Large intestine (tissue), 12 donors: ENCODE measurements at places on chromosomes 12 and 14.

DNA sequence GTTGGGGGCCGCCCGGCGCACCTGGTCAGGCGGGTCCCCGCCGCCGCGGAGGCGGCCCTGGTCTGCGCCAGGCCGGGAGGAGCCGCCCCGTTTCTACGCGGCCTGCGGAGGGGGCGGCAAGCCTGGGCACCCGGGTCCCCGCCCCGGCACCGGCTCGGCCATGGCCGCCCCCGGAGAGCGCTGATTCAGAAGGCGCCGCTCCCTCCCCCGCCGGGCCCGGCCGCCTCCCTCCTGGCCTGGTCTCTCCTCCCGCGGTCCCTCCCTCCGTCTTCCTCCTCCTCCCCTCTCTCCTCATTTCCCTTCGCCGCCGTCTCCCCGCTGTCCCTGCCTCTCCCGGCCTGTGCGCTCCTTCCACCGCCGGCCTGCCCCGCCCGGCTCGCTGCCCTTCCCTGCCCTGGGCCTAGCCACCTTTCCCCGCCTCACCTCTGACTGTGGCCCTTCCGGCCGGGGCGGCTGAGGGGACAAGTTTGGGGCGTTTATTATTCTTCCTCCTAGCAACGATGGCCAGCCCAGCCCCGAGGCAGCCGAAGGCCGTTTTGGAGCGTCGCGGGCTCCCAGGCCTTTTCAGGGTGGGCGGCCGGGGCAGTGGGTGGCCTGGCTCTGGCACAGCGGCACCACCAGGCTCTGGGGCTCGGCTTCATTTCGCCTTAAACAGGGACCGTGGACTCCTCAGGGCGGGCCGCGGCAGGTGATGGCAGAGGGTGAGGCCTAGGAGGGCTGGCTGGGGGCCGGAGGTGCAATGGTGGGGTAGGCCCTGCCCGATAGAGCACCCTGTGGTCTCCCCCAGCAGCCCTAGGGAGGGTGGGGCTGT, 768 bp downstream of the CEP170B start:
- peak overlapping the region; percentile 84 for H3K27ac ChIP-seq
- DNase-seq = peak; percentile 38
- H3K4me3 ChIP-seq = peak overlapping the region; percentile 63
- H3K4me1 ChIP-seq = peaks cover 31% of the 10 kb centered on the region
- peaks cover 16% of the 10 kb centered on the region for H3K27me3 ChIP-seq

GRCh38 chr12:97643924-97644323, 181.3 kb downstream of the RMST start:
- H3K36me3 ChIP-seq = no peaks in the 10 kb centered on the region
- no peak for DNase-seq
- H3K4me3 ChIP-seq = no peak overlapping the region
- H3K27ac ChIP-seq = no peak overlapping the region
- no peaks in the 10 kb centered on the region for H3K4me1 ChIP-seq

DNA sequence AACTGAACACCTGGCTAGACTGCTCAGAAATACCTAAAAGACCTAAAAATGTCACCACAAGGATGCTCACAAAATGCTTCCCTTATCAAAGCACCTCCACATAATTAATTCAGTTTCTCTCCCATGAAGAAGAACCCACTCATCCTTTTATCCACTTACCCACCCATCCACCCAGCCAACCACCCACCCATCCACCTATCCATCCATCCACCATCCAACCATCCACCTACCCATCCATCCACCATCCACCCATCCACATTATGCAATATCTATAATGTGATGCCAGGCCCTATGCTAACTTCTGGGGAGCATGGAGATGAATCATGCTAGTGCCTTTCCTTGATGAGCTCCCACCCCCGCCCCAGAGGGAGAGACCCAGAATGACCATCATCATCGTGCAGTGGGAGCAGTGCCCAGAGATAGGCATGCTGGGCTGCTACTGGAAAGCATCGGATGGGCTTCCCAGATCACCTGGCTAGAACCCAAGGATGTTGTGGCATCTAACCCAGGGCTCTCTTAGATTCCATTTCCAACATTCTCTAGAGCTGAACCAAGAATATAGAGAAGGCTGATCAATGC, 166.6 kb downstream of the TTC7B start:
- peaks cover 4% of the 10 kb centered on the region for H3K4me1 ChIP-seq
- no peaks in the 10 kb centered on the region for H3K27me3 ChIP-seq
- H3K4me3 ChIP-seq = no peak overlapping the region
- DNase-seq = no peak
- no peak overlapping the region for H3K27ac ChIP-seq
- peaks cover 2% of the 10 kb centered on the region for H3K36me3 ChIP-seq

GRCh38 chr12:66915306-66915904, 236.5 kb upstream of the GRIP1 start:
- H3K4me3 ChIP-seq = no peak overlapping the region
- no peak overlapping the region for H3K27ac ChIP-seq
- H3K4me1 ChIP-seq = no peaks in the 10 kb centered on the region
- H3K36me3 ChIP-seq = no peaks in the 10 kb centered on the region

DNA sequence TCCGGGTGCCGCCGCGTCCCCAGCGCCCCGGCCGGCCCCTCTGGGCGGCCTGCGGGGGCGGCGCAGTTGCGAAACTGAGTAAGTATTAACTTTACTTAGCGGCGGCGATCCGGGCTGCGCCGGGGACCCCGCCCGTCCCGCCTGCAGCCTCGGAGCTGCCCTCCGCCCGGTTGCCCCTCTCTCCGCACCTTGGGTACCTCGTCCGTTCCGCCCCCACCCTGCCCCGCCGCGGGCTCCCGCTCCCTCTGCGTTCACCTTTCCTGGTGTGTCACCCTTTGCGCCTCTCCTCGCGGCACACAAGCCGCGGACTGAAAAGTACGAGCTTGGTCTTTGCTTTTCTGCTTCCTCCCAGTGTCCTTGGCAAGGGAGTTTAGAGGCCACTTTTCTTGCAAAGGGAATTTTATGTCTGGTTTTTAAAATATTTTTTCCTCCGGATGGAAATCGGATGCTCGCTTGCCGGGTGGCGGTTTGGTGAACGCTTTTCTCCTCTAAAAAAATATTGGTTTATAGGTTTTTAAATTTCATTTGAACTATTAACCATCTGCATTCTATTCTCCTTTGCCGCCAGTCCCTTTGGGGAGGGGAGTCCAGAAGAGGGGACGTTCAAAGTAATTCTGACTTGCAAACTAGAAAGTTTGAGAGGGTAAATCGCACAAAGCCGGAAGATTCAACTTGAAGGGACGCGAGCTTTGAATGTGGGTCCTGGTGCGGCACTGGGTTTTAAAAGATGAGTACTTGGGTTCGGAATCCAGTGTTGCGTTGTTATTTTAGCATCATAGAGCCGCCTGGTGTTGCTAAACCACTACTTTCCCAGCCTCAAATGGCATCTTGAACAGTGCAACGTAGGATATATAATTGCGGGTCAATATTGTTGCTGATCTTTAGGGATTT, 834 bp downstream of the RASSF8 start:
- H3K27ac ChIP-seq = peak overlapping the region; percentile 63
- no peaks in the 10 kb centered on the region for H3K36me3 ChIP-seq
- no peaks in the 10 kb centered on the region for H3K27me3 ChIP-seq
- DNase-seq = peak; percentile 17

GRCh38 chr12:71772735-71773134, 18.1 kb downstream of the RAB21 start:
- no peak overlapping the region for H3K27ac ChIP-seq
- H3K4me1 ChIP-seq = no peaks in the 10 kb centered on the region
- no peaks in the 10 kb centered on the region for H3K27me3 ChIP-seq
- peaks cover 32% of the 10 kb centered on the region for H3K36me3 ChIP-seq
- DNase-seq = no peak
- H3K4me3 ChIP-seq = no peak overlapping the region

GRCh38 chr12:53738406-53739213, 11.4 kb upstream of the CALCOCO1 start:
- H3K4me1 ChIP-seq = peaks cover 21% of the 10 kb centered on the region
- H3K36me3 ChIP-seq = no peaks in the 10 kb centered on the region
- H3K27ac ChIP-seq = no peak overlapping the region
- peak overlapping the region; percentile 20 for H3K4me3 ChIP-seq

GRCh38 chr14:46818147-46818546, 166.6 kb upstream of the RPL10L start:
- H3K27me3 ChIP-seq = no peaks in the 10 kb centered on the region
- H3K4me1 ChIP-seq = no peaks in the 10 kb centered on the region
- no peak for DNase-seq
- no peak overlapping the region for H3K27ac ChIP-seq
- H3K36me3 ChIP-seq = no peaks in the 10 kb centered on the region

GRCh38 chr12:1922075-1922709, 3.7 kb upstream of the CACNA2D4 start:
- H3K4me1 ChIP-seq = peaks cover 2% of the 10 kb centered on the region
- H3K4me3 ChIP-seq = no peak overlapping the region
- peaks cover 8% of the 10 kb centered on the region for H3K27me3 ChIP-seq
- H3K27ac ChIP-seq = no peak overlapping the region
- no peak for DNase-seq
- no peaks in the 10 kb centered on the region for H3K36me3 ChIP-seq

DNA sequence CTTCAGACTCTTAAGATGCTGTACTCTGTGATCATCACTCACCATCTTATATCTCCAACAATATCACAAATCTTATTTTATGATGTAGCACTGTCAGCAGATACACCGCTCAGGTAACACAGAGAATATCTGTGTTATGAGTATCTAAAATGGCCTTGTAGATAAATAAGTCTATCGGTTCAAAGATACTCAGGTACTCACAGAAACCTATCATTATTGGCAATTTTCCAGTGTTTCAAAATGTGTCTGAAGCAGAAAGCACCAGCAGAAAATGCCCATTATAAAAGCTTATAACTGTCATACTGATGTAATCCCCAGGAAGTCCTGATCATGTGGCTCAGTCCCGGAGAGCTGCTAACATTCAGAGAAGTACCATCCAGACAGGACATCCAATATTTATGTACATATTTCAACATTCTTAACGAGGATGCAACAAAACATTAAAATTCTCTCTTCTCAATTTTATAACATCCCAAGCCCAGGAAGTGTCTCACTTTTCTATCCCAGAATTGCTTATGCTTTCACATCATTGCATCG, 190.7 kb upstream of the LMNTD1 start:
- DNase-seq = no peak
- H3K4me1 ChIP-seq = no peaks in the 10 kb centered on the region
- H3K36me3 ChIP-seq = no peaks in the 10 kb centered on the region

GRCh38 chr14:79842270-79842669, 369.0 kb downstream of the DIO2 start:
- no peak overlapping the region for H3K27ac ChIP-seq
- no peak overlapping the region for H3K4me3 ChIP-seq
- no peaks in the 10 kb centered on the region for H3K27me3 ChIP-seq
- no peaks in the 10 kb centered on the region for H3K36me3 ChIP-seq

GRCh38 chr12:6213969-6214368, 13.8 kb downstream of the CD9 start:
- no peaks in the 10 kb centered on the region for H3K27me3 ChIP-seq
- H3K4me3 ChIP-seq = no peak overlapping the region
- H3K4me1 ChIP-seq = peaks cover 31% of the 10 kb centered on the region
- H3K27ac ChIP-seq = no peak overlapping the region
- H3K36me3 ChIP-seq = peaks cover 24% of the 10 kb centered on the region

DNA sequence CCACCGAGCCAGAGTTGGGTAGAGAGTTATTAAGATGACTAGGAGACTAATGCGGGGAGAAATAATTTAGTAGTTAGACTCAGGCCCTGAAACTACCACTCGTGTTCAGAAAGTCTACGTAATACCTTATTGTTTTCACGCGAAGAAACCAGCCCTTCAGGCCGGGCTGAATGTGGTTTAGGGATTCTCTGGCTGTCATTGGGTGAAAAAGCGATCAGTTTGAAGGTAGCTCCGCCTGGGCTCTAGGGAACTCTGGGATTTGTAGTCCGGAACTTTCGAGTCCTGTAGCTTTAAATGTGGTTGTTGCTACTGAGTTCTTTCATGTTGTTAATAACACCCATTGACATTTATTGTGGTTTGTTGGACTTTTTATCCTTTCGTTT, 549 bp upstream of the WDR89 start:
- H3K27me3 ChIP-seq = no peaks in the 10 kb centered on the region
- H3K36me3 ChIP-seq = no peaks in the 10 kb centered on the region
- H3K4me3 ChIP-seq = peak overlapping the region; percentile 70
- H3K27ac ChIP-seq = peak overlapping the region; percentile 94

- H3K4me1 ChIP-seq = no peaks in the 10 kb centered on the region
- no peak overlapping the region for H3K4me3 ChIP-seq
Measured at GRCh38 chr12:82781309-82781997, 94.7 kb downstream of the TMTC2 start.

- no peak overlapping the region for H3K4me3 ChIP-seq
- DNase-seq = no peak
- no peaks in the 10 kb centered on the region for H3K27me3 ChIP-seq
- peaks cover 2% of the 10 kb centered on the region for H3K36me3 ChIP-seq
- no peak overlapping the region for H3K27ac ChIP-seq
Measured at GRCh38 chr14:96808619-96809406, 11.6 kb downstream of the VRK1 start.

DNA sequence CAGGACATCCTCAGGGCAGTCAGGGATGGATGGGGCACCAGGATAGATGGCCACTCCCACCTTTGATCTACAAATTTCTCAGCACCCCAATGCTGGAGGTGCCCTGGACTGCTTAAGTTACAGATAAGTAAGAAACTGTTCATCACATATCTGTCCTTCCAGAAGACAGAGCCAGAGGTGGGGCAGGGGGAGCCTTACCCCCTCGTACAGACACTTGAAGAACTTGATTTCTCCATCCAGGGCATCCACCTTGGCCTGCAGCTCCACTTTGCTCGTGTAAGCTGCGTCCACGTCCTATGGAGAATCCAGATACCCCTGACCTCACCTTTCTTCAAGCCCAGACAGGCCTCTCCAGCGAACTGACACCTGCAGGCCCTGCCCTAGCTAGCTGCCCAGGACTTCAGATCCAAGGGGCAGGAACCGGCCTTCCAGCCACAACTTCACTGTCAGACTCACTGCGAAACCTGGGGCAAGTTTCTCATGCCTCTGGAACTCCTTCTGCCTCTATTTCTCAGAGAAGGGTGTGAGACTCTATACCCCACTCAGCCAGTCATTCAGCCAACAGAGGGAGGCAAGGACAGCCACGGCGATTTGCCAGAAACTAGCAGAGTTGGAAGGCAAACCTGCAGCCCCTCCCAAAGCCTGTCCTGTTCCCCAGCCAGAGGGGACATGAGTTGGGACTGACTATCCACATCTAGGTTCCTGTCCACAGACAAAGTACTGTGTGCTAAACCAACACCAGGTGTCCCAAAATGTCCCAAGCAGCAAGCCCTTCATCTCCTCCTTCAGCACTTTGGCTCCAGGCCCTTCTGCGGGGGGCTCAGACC, 3.8 kb downstream of the KRT73 start:
- DNase-seq = no peak
- H3K27ac ChIP-seq = no peak overlapping the region
- no peaks in the 10 kb centered on the region for H3K4me1 ChIP-seq
- no peaks in the 10 kb centered on the region for H3K36me3 ChIP-seq
- no peak overlapping the region for H3K4me3 ChIP-seq

DNA sequence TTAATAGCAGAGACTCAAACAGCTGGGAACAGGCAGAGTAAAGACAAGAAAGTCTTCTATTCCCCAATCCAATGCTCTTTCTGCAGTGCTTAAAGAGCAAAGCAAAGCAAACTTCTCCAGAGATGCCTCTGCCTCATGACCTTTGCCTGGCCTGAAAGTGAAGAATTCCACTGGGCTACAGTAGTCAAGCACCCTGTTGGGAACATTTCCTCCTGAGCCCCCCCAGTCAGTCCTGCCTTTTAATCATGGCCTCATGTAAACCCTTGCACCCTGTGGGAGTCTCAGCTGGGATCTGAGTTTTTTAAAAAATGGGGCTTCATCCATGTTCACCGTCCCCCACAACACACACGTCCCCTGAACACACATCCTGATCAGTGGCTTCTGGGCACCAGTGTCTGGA, 62.7 kb upstream of the TSPAN11 start:
- H3K4me3 ChIP-seq = no peak overlapping the region
- no peaks in the 10 kb centered on the region for H3K27me3 ChIP-seq
- no peak overlapping the region for H3K27ac ChIP-seq
- no peaks in the 10 kb centered on the region for H3K36me3 ChIP-seq
- no peak for DNase-seq
